ENCODE measurements at places on chromosomes 6 and 20.
A peak's percentile ranks its signal among the peaks of the same experiment; 100 is the strongest.

DNA sequence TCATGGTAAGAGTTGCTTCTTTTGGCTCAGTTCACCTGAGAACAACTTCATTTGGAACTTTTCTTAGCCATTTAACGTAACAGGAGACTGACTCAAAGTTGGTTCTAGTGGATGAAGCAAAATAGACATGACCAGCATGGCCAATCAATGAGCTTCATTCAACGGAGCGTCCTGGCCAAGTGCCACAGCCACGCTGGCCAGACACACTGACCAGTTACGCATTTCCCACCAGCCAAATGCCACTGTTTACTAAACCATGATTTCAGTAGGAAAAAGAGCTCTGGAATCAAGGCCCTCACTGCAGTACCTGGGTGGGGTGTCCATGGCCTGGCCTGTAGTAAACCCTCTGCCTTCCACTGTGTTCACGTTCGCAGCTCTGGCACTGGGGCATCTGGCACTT is 80.4 kb downstream of the POPDC3 start:
- no peak for DNase-seq

DNA sequence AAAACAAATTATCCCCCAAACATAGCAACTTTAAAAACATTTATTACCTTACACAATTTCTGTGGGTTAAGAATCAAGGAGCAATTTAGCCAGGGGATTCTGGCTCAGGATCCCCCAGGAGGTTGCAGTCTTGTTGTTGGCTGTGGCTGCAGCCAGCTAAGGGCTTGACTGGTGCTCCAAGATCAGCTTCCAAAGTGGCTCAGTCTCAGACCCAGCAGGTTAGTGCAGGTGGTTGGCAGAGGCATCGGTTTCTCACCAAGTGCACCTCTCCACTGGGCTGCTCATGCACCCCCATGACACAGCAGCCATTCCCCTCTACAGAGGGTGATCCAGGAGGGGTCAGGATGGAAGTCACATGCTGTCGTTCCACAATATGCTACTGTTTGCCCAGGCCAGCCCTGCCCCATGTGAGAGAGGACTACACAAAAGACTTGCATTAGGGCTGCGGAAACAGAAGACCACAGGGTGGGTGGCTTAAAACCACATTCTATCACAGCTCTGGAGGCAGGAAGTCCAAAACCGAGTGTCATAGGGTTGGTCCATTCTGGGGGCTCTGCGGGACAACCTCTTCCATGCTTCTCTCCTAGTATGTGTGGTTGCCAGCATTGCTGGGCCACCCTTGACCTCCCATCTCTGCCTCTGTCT is 125.8 kb downstream of the C6orf118 start:
- DNase-seq = no peak

- no peak for DNase-seq
These were observed 41.5 kb upstream of the FAM184A start for GRCh38 chr6:119119989-119120388.

DNA sequence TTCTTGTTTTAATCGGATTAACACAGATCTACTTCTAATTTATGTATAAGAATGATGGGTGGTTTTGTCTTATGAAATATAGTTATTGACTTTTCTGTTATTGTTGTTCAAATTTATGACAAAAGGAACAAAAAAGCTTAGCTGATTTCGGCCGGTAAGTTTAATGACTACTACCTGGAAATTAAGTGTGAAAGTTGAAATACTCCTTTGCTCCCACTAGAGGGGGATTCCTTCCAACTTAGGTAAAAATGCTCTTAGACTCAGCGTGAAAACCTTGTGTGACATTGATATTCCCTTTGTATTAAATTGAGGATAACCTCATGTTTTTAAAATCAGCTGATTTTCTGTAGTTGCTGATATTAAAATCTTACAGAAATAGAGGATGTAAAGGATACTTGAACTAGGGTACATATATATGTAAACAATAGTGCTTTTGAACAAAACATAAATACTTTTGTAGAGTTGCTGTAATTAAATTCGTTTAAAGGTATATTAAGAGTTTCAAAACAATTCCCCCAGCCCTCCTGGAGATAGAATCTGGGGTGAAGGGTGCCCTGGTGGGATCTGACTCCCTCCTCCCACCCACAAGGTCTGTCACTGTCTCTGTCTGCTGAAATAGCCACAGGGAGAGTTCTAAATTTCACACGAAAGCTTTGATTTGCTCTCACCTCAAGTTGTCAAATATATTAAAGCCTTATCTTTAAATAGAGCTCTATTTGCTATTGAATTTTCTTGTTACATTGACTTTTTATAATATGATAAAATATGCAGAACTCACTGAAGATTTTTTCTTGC is 257.5 kb downstream of the ARID1B start:
- DNase-seq = no peak

DNA sequence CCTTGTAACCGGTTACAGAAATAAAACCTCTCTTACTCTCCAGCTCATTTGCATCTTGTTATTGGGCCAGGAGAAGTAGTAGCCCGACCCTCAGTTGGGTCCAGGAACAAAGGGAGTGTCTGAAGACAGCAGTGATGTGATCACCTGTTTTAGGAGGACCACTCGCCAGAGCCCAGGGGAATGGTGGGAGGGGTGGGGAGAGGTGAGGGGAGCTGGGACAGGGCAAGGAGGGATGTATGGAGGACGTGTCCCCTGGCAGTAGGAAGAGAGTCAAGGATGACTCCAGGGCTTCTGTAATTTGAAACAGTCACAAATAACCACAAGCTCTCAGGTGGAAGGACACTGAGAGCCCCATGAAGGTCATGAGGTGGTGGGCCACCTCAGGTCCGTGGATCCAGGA is 1.4 kb upstream of the PCMTD2 start:
- no peak for DNase-seq

DNA sequence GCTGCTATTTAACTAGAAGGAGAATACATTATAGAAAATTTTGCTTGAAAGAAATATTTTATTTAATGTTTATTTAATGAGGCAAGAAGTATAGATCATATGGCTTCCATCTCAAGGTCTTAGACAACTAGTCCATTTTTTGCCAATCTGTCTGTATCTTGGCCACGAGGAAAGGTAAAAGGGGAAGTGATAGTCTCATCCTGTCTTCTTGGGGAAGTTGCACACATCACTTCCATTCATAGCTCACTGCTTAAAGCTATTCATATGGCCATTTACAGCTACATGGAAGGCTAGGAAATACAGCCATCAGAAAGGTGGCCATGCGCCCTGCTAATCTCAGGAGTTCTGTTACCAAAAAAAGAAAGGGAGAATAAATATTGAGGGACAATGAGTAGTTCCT is 50.8 kb downstream of the METTL24 start:
- DNase-seq = no peak

GRCh38 chr6:42095094-42095493 is 44.8 kb downstream of the TAF8 start:
- no peak for DNase-seq

DNA sequence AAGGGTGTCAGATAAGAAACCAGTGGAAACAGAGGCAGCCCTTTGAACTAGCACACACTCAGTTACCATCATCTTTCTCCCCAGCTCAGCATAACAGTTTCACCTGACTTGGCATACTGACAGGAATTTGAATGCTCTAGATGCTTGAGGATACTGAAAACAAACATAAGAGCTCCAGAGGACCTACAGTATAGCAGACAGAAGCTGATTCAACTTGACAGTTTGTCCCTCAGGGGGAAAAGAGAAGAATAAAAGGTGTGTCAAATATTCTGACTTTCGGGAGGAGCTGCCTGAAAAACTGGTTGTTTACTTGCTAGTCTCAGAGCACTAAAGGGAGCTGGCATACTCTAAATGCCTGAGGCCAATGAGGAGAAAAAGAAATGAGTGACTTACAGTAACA is 35.1 kb downstream of the EYS start:
- DNase-seq = no peak

GRCh38 chr20:48105526-48105925 is 320.2 kb upstream of the SULF2 start:
- DNase-seq = no peak

GRCh38 chr6:130575557-130575956 is 209.7 kb downstream of the TMEM200A start:
- DNase-seq = no peak

GRCh38 chr6:56022678-56023077 is 147.3 kb upstream of the BMP5 start:
- no peak for DNase-seq

- no peak for DNase-seq
These were observed 4.7 kb downstream of the ADA start for GRCh38 chr20:44646641-44647274.

DNA sequence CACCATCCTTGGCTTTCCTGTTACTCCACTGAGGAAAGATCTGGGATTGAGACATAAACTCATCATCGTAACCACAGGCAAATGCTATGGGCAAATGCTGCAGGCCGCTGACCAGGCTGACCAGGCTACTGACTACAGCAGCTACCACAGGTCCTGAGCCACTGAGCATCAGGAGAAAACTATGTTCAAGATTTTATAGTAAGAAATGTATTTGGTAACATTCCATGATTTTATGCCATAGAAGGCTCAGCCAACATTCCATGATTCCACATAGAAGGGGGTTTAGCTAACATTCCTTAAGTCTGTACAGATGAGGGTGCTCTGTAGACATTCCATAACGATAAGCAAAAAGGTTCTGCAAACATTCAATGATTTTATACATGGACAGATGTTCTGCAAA is 16.1 kb upstream of the B4GALT5 start:
- DNase-seq = no peak

GRCh38 chr6:11650711-11651110 is 113.2 kb downstream of the TMEM170B start:
- no peak for DNase-seq

- no peak for DNase-seq
These were observed 21.1 kb upstream of the SERPINB1 start for GRCh38 chr6:2862712-2863181.

- no peak for DNase-seq
These were observed 41.5 kb downstream of the GRIK2 start for GRCh38 chr6:101435038-101435437.

GRCh38 chr6:125507987-125508655 is 206.4 kb upstream of the HDDC2 start:
- no peak for DNase-seq

- no peak for DNase-seq
These were observed 398.7 kb upstream of the MARCKS start for GRCh38 chr6:113458368-113459010.

DNA sequence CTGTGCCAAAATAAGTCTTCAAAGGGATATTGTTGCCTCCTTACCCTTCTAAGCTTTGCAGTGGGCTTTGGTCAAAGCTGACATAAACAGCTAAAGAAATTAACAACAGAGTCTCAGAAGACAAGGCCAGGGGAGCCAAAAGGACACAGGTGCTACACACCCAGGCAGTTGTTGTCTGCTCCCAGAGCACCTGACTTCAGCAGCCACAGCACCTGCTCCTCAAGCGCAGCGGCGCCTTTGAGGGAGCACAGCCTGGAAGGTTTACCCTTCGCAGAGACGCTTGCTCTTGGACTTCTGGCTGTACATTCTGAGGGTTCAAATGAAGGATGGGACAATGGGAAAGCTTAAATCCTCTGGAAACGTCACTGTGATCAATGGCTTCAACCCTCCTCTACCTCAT is 16.6 kb downstream of the B4GALT5 start:
- no peak for DNase-seq

GRCh38 chr6:109690737-109691621 is at the start of the genes AK9 and FIG4:
AK9 (minus strand) TSS chr6:109691202; CDS start chr6:109675745, 15,457 bp downstream.
FIG4 (plus strand) TSS chr6:109691296; CDS start chr6:109691436, 140 bp downstream.
- DNase-seq = peak; percentile 83

DNA sequence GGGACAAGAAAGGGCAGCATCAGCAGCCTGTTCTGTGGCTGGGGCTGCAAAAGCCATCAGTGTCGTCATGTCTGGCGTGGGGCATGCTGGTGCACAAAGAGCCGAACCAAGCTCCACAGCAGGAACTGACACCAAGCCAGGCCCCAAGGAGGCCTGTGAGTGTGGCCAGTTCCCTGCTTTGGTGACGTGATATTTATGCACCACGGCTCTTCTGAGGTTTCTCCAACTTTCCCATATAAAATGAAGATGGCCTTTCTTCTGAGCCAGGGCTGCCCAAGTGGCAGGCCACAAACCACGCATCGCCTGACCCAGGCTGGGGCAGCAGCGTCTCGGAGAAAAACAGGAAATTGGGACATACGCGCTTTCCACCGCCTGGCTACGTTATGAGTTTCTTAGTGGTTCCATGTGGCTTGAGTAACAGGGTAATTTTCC is 109.9 kb downstream of the RIN2 start:
- DNase-seq = no peak

GRCh38 chr20:3842348-3842930 is 4.2 kb upstream of the MAVS start:
- DNase-seq = no peak

- DNase-seq = no peak
These were observed 88.4 kb downstream of the MAFB start for GRCh38 chr20:40600441-40601219.

- DNase-seq = no peak
These were observed 54.3 kb downstream of the SERAC1 start for GRCh38 chr6:158113802-158114201.

DNA sequence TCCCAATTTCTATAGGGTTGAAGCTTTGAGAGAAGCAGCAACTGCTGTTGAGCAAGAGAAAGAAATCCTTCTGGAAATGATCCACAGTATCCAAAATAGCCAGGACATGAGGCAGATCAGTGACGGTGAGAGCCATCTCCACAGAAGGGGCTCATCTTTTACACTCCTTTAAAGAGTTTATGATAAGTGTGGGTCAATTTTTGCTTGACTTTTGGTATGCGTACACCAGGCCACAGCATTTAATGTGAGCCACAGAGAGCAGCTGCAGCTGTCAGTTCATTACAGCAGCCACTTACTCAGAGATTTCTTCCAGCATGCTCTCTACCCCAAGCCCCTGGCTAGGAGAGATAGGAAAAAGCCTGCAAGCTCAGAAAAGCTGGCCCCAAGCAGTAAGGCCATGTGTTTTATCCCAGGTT is 9.9 kb downstream of the BAG2 start:
- no peak for DNase-seq

DNA sequence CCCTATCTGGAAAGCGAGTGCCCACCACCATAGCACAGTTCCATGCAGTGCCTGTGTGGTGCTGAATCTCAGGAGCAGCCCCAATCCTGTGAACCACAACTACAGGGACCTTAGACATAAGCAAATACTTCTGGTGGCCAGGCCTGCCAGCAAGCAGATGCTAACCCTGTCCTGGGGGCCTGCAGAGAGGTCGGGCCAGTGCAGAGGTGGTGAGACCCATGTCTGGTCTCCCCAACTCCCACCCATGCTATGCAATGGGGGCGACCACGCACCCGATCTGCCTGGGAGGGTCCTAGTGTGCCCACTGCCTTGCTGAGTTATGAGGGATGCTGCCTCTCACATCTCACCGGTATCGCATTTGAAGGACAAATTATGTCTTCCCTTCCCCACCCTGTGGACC is 151.6 kb upstream of the ZNF337 start:
- no peak for DNase-seq

Measured in stimulated activated CD8-positive, alpha-beta memory T cell treated with anti-CD3 and anti-CD28 coated beads, Interleukin-15, amount 100 ng/mL, for 48 hours (primary cell).